ENCODE measurements at places on chromosomes 5 and 9. TPM values are rescaled to one million over a fixed set of nuclear protein-coding genes. Genes with fewer than 3 reads are reported as not detected.
A peak's percentile ranks its signal among the peaks of the same experiment; 100 is the strongest.

- H3K4me1 ChIP-seq, result no peaks in the 10 kb centered on the region
- H3K36me3 ChIP-seq, result no peaks in the 10 kb centered on the region
- H3K27ac ChIP-seq, result no peak overlapping the region
- H3K4me3 ChIP-seq, result no peak overlapping the region
- no peaks in the 10 kb centered on the region for H3K27me3 ChIP-seq
Measured at GRCh38 chr9:113543982-113544303, 80.4 kb downstream of the RGS3 start.

GRCh38 chr5:55146080-55146479 is 13.9 kb upstream of the GPX8 start:
- no peak overlapping the region for H3K27ac ChIP-seq
- no peaks in the 10 kb centered on the region for H3K36me3 ChIP-seq
- no peaks in the 10 kb centered on the region for H3K27me3 ChIP-seq
- no peak for DNase-seq
- no peak overlapping the region for H3K4me3 ChIP-seq

FOXB2 gene
- total RNA-seq, result not detected

DNA sequence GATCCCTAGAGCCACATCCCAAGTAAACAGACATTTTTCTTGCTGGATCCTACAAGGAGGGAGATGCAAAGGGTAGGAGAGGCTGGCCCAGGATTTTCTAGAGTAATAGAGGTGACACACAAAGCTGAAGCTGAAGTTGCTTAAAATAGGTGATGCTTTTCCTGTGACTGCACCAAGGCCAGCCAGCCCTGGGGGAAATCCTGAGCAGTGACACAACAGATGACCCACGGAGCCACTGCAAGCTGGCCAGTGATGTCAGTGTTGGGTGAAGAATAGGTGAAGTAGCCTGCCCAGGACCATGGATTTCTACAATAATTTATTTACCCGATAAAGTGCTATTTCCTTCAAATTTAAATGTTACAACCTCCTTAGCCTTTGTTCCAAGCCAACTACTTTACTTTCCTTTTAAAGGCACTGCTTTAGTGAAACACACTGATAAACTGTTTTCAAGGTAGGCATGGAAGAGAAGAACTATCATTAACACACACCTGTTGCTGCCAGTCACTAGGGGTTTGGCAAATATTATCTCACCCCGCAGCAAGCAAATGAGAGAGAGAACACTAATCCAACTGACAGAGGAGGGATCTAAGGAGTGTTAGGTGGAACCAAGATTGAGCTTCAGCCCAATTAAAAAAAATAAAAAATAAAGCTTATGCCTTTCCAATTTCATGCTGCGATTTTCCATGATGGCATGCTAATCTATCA is 123.5 kb downstream of the CTNND2 start:
- no peaks in the 10 kb centered on the region for H3K36me3 ChIP-seq
- H3K4me3 ChIP-seq, result no peak overlapping the region
- H3K27ac ChIP-seq, result no peak overlapping the region
- no peaks in the 10 kb centered on the region for H3K27me3 ChIP-seq
- DNase-seq, result no peak

EIF4E1B gene
- not detected for total RNA-seq

GRCh38 chr5:138949223-138949574 is 74.1 kb upstream of the LRRTM2 start:
- H3K4me3 ChIP-seq, result no peak overlapping the region
- no peak overlapping the region for H3K27ac ChIP-seq
- H3K4me1 ChIP-seq, result peaks cover 23% of the 10 kb centered on the region
- no peaks in the 10 kb centered on the region for H3K36me3 ChIP-seq
- no peaks in the 10 kb centered on the region for H3K27me3 ChIP-seq
- no peak for DNase-seq

NELFB gene
- total RNA-seq, result 47.4 TPM

- H3K36me3 ChIP-seq, result no peaks in the 10 kb centered on the region
- H3K27ac ChIP-seq, result peak overlapping the region; percentile 88
- no peak for DNase-seq
- H3K4me3 ChIP-seq, result peak overlapping the region; percentile 77
- no peaks in the 10 kb centered on the region for H3K27me3 ChIP-seq
Measured at GRCh38 chr5:122774519-122774860, 390 bp upstream of the SNX2 start.

- no peaks in the 10 kb centered on the region for H3K36me3 ChIP-seq
- H3K4me1 ChIP-seq, result no peaks in the 10 kb centered on the region
- H3K27ac ChIP-seq, result no peak overlapping the region
Measured at GRCh38 chr5:148733601-148734438, 79.5 kb upstream of the HTR4 start.

DNA sequence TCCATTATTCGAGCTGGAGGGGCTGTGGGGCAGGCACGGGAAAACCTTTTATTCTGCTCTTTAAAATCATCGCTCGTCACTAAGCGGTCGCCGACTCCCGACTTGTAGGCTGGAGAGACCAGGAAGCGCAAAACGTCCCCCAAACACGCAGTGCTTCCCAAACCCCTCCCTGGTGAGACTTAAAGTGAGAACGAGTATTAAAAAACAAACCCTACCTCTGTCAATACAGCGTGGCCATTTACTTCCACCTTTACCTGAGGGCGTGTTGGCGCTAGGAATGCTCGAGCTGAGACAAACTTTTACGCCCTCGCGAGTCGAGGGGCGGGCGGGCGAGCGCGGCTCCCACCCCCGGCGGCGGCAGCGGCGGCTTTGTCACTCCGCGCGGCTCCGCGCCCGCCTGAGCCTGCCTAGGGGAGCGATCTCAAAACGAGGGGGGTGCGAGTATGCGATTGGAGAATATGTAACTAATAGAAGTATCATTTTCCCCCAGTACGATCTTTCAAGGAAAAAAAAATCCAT is at the start of gene NR2F1-AS1:
Gene NR2F1-AS1, minus strand, starts transcription at position 293 of the 519 bp plus-strand sequence.
- DNase-seq, result peak; percentile 54
- peaks cover 39% of the 10 kb centered on the region for H3K27me3 ChIP-seq
- H3K4me3 ChIP-seq, result peak within 1 kb of the TSS; percentile 72
- no peaks in the 10 kb centered on the region for H3K4me1 ChIP-seq
- peak within 1 kb of the TSS; percentile 70 for H3K27ac ChIP-seq

- peak within 1 kb of the TSS; percentile 97 for H3K27ac ChIP-seq
- no peaks in the 10 kb centered on the region for H3K4me1 ChIP-seq
- no peaks in the 10 kb centered on the region for H3K36me3 ChIP-seq
- no peak for DNase-seq
Measured at GRCh38 chr5:163460562-163461171, at the start of gene HMMR. Gene HMMR, plus strand, starts transcription at chr5:163460632. Its CDS starts 61 bp downstream, at chr5:163460693.

DNA sequence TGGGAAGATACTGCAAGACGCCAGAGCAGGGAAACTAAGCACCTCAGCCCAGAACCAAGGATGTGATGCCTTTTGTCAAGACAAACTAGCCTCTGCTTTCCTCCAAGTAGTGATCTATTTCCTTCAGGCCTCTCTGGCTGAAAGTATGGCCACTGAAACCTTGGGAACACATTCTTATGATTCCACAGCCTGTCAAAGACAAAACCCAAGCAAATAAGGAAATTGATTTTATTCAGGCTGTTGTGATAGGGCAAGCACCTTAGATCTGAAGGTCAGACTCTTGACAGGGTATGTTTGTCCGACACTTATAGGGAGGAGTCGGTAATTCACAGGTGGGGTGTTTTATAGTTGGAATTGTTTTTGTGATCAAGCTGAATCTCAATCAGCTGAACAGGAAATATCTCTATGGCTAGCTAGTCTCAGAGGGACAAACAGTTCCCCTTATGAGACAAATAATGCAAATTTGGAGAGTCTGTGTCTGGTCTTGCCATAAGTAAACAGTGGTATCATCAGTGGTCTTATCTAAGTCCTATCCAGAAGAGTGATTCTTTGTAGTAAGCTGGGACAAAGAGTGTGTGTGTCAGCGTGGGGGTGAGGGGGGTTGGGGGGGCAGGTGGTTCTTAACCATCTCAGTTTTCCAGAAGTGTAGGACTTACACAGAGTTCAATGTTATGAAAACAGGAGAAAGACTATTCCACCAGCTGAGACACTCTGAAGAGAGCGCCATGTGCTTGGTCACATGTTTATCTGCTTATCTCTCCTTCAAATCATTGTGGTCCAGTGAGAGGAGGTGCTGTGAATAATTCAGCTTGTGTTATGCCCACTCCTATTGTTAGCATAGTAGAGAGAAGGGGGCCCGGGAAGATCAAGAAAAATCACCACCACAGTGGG is 6.7 kb upstream of the ZCCHC10 start:
- peak overlapping the region; percentile 78 for H3K27ac ChIP-seq
- no peaks in the 10 kb centered on the region for H3K27me3 ChIP-seq
- no peak for DNase-seq
- no peak overlapping the region for H3K4me3 ChIP-seq
- H3K36me3 ChIP-seq, result no peaks in the 10 kb centered on the region

CDC20B gene
- total RNA-seq, result not detected
